ENCODE measurements at places on chromosomes 2 and 18.
A peak's percentile ranks its signal among the peaks of the same experiment; 100 is the strongest.

DNA sequence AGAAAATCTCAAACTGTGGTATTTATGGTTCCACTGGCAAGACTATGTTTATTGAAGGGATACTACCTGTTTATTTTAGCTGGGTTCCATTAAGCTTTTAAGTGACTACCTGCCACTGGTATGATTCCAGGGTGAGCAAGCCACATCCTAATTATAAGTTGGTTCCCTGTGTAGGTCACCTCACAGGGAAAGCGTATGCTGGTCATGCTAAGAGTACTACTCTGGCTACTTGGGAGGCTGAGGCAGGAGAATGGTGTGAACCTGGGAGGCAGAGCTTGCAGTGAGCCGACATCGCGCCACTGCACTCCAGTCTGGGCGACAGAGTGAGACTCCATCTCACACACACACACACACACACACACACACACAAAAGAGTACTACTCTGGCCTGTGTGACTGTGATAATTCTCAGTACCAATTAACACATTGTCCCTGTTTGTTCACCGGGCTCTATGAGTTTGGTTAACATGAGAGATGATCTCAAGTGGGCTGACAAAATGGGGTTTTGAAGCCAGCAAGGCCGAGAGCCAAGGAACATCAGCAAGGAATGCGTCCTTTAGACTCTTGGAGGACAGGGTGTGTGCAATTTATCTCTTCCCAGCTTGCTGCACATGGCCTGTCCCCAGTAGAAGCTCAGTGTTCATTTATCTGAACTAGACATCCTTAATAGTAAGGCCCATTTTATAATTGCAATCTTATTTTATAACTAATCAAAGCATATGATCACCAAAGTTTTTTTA is 15.2 kb upstream of the ITSN2 start:
- no peak for DNase-seq

- DNase-seq = no peak
Measured at GRCh38 chr2:185201063-185201462, 537.5 kb upstream of the FSIP2 start.

DNA sequence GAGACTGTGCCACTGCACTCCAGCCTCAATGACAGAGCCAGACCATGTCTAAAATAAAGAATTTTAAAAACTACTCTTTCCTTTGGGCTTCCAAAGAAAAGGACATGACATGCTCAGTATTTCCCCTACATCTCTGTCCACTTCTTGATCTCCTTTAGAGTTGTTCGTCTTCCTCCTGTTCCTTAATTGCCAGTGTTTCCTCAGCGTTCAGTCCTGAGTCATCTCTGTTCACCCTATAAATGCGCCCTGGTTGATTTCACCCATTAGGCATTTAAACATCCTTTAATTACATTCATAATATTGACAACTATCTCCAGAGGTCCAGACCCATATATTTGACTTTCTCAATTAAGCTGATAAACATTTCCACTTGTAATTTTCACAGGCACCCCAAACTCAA is 64.0 kb downstream of the AAK1 start:
- no peak for DNase-seq

DNA sequence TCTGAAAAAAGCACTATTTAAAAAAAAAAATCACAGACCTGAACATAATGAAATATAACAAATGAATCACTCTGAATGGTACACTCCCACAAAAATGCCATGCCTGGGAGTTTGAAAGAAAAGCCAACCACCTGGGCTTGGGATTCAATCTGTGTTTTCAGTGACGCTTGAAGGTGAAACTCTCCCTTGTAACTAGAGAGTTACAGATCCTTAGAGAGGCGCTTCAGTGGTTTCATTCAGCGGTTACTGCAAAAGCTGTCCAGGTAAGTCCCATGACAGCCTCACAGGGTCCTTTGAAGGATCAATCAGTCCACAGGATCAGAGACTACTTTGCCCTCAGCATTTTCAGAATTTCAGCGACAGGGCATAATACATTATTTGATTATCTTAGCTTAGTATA is 627.3 kb downstream of the IRS1 start:
- DNase-seq = no peak

GRCh38 chr2:204336153-204336744 is 209.0 kb upstream of the PARD3B start:
- no peak for DNase-seq

- DNase-seq = no peak
Measured at GRCh38 chr2:212669761-212670160, 131.2 kb upstream of the ERBB4 start.

DNA sequence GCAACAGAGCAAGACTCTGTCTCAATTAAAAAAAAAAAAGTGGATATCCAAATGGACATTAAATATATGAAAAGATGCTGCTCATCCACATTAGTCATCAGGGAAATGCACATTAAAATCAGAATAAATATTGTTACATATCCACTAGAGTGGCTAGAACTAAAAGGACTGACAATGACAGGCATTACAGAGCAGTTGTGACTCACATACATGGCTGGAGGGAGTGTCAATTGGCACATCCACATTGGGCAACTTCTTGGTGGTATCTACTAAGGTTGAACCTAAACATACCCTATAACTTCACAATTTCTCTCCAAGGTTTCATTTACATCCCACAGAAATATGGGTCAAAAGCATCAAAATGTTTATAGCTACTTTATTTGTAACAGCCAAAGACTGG is 14.0 kb upstream of the DNER start:
- no peak for DNase-seq

DNA sequence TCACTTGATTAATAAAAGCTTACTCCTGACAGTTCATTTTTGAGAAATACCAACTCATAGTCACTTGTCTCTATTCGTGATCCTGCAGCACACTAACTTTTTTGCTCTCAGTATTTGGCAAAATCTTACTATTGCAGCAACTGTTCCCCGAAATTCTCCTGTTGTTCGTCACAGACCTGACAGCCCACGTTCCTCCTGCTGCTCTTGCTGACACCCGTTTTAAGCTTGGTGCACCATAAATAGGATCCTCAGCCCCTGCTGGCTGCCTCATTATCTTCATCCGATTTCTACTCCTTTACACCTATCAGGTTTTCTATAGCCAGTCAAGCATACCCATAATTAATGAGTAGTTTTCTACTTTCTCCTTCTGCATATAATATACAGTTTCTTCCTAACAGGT is 368.8 kb downstream of the PLCL1 start:
- DNase-seq = no peak

DNA sequence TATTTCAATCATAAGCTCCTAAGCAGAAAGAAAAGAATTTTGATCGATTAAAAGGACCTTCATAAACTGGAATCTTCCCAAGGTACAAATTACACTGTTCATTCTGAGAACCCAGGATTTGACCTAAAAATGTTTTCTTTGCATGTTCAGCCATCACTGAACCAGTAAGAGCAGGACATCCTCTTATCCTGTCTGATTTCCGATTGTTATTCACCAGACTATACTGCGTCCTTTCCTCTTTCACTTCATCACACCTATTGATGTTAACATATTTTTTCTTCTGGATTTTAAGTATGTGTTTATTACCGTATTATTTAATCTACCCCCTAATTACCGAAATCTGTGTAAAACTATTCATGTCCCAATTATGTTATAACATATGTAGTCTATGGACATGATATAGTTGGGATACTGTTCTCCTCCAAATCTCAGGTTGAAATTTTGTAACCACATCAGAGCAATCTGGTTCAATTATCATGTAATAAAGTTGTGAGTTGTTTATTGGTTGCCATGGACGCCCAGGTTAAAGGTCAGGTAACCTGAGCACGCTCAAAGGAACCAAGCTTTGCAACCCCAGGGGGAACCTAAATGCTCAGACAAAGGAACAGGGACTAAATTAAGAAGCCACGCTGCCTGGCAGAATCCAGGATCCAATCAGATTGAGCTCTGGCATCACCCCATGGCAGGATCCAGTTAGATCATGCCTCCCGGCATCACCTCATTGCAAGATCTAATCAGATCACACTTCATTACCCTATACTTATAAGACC is 11.6 kb upstream of the TBC1D8 start:
- no peak for DNase-seq

- DNase-seq = no peak
Measured at GRCh38 chr2:198545411-198545810, 741.0 kb downstream of the PLCL1 start.

GRCh38 chr2:238160206-238161129 is 1.7 kb downstream of the ERFE start:
- DNase-seq = peak; percentile 78

DNA sequence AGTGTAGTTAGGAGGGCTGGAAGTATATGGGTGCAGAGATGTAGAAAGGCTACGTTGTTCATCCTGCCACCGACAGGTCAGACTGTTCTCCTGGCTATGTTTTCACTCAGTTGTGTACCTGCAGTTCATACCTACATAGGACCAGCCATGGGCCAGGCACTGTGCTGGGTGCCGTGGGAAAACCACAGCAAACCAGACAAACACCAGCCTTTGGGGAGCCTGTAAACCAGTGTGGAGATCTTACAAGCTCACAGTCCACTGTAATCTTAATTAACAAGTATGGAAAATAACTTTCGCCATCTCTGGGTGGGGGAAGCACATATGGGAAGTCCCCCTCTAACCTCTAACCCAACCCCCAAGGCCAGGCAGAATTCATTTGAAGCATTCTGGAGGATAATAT is 12.7 kb downstream of the NCK2 start:
- DNase-seq = no peak

- no peak for DNase-seq
Measured at GRCh38 chr2:109176928-109177327, 47.9 kb downstream of the SH3RF3 start.

GRCh38 chr2:69770193-69770702 is 28.3 kb downstream of the ANXA4 start:
- DNase-seq = no peak

- no peak for DNase-seq
Measured at GRCh38 chr2:237924164-237924534, 42.7 kb upstream of the UBE2F start.

DNA sequence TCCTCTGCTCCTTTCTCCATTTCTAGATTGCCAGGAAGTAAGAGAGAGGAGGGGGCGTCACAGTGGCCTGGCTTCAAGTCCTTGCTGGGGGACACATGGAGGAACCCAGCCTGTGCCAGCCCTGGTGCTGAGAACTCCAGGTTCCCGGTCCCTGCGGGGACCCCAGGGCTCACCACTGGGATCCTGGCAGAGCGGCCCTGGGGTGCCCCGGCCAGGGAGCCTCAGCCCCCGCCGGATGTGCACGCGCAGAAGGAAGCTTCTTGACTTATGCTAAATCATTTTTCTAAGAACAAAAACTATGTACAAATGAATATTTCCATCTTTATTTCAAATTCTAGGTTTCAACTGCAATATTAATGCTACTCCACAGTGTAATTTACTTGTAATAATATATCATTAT is 82.6 kb upstream of the SP3 start:
- no peak for DNase-seq

DNA sequence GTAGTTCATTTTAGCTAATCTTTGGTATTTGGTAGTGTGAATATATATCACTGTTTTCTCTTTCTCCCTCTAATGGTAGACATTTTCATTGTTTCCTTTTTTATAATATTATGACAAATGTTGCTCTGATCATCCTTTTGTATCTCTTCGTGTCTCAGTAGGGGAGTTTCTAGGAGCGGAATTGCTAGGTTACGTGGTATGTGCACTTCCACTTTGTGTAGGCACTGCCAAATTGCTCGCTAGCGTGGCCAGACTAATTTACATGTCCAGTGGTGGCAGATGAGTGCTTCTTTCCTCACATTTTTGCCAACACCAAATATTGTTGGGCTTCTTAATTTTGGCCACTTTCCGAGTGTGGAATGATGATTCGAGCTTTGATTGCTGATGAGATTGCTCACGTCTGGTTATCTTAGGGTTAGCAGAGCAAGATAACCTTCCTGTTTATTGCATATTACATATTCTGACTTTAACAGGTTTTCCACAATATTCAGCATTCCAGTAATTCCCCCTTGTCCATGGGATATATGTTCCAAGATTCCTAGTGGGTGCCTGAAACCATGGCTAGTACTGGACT is 30.4 kb upstream of the GREB1 start:
- no peak for DNase-seq

GRCh38 chr18:76757925-76758324 is 64.4 kb upstream of the ZNF236 start:
- DNase-seq = no peak

- no peak for DNase-seq
Measured at GRCh38 chr2:209579230-209579749, 155.4 kb downstream of the MAP2 start.

DNA sequence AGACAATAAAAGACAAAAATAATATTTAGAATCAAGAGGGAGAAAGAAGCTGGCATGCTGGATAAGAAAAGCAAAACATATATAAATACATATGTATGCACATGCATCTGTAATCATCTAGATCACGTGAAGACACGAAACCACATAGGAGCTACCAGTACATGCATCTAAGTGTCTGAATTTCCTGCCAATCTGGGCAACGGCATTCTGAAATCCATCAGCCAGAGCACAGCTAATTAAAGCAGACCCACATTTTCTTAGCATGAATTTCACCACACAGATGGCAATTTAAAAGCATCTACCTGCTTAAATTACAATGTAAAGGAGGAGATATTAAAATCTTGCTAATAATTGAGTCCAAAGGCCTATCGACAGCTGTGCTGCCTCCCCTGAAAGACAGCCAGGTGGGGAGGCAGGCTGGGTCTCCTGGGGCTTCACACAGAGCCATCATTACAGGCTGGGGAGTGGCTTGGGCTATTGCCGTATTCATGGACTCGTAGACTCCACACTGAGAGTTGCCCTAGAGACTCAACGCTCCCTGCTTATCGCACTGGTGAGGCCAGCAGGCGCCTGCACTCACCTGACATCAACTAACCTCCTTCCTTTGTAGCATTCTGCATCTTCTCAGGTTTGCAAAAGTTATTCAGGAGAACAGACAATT is 272.5 kb upstream of the PXDN start:
- DNase-seq = peak; percentile 77

- DNase-seq = no peak
Measured at GRCh38 chr2:189641590-189641989, 19.7 kb upstream of the ASNSD1 start.

- DNase-seq = no peak
Measured at GRCh38 chr18:295756-296490, 28.1 kb upstream of the THOC1 start.

GRCh38 chr2:133418671-133419070 is 149.6 kb downstream of the NCKAP5 start:
- no peak for DNase-seq

DNA sequence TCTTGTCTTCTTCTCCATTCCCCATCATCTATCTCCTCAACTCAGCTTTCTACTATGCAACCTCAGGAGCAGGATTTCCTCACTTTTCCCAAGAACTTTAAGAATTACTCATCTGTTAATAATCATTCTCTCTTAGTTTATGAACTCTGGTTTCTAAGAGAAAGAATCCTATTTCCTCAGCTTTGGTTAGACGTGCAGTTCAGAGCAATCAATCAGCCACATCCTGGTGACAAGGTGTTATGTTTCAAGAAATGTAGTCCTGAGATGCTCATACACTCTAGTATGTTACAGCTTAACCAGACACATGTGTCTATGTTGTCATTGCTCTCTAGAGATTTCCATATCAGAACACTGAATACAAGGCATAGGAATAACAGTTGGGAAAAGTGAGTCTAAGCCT is 277.9 kb downstream of the MBD2 start:
- no peak for DNase-seq
